Activated CD4-positive, alpha-beta T cell treated with anti-CD3 and anti-CD28 coated beads for 36 hours (primary cell): ENCODE measurements at places on chromosomes 13 and 19.

- DNase-seq, result no peak
Observed at GRCh38 chr13:73665261-73665660, 468.9 kb downstream of the KLF12 start.

DNA sequence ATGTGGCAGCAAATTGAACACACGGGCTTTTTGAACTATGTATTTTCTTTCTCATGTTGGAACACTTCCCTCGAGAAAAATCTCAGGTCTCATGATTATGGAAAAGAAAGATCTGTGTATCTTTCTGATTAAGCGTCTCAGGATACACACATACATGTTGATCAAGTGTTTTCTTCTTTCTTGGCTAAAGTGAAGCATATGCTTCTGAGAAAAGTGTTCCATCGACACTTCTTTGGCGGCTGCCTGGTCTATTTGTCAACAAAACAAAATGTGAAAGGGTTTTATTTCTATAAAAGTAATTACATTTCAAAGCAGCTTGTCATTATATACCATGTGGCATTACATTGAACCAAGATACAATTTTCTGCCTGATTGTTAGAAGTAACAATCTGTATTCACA lies 157.5 kb downstream of the DLEU7 start:
- no peak for DNase-seq

GRCh38 chr13:22080832-22081231 lies 410.0 kb downstream of the FGF9 start:
- no peak for DNase-seq

DNA sequence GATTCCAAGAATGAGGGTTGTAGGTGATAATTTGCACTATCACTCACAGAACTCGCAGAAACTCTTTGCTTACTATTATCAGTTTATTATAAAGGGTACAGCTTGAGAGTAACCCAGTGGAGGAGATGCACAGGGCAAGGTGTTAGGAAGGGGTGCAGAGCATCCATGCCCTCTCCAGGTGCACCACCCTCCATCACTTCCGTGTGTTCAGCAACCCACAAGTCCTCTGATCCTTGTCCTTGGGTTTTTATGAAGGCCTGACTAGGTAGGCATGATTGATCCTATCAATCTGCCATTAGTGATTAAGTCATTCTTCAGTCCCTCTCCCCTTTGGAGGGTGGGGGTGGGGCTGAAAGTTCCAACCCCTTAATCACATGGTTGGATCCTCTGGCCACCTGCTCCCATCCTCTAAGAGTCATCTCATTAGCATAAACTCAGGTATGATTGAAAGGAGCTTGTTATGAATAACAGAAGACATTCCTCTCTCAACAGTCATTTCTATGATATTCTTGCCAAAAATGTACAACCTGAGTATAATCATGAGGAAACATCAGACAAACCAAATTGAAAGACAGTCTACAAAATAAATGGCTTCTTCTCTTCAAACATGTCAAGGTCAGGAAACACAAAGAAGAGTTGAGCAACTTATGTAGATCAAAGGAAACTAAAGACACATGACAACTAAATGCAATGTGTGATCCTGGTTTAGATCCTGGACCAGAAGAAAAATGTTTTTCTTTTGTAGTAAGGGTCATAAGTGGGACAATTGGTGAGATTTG lies 225.4 kb downstream of the PCCA start:
- DNase-seq, result no peak

- DNase-seq, result no peak
Observed at GRCh38 chr19:56133858-56134653, 7.0 kb upstream of the ZNF444 start.

DNA sequence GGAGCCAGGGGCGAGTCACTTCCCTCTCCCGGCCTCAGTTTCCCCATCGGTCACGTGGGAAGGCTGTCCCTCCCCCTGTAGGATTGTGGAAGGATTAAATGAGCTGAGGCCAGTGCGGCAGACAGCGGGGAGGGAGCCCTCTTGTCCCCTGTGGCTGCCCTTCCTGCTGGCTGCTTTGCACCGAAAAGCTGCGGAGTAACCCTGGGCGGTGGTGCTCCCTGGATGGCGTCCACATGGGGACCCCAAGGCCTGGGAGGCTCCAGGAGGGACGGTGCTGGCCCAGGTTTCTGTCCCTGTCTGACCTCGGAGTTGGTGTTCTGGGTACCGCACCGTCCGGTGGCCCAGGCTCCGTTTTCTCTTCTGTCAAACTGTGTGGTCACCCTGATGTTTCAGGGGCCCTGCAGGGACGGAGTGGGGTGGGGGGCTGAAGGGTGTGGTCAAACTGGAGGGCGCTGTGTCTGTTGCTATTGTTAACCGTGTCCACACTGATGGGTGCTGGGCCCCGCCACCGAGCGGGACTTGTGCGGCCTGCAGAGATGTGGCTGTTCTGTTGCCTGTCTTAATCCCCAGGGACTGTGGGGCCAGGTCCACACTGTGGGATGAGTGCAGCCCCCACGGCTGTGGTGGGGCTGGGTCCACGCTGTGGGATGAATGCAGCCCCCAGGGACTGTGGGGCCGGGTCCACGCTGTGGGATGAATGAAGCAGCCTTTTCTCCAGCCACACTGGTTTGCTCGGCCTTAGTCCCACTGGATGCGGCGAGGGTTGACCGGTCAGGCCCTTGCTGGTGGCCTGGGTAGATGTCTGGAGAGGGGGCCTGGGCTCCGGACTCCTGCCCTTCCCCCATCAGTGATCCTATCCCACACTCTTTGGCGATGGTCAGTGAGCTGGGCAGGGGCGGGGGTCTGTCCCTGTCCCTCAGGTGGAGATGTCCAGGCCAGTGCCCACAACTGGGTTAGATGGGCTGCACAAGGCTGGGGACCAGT lies 6.9 kb downstream of the GNA11 start:
- DNase-seq, result no peak

DNA sequence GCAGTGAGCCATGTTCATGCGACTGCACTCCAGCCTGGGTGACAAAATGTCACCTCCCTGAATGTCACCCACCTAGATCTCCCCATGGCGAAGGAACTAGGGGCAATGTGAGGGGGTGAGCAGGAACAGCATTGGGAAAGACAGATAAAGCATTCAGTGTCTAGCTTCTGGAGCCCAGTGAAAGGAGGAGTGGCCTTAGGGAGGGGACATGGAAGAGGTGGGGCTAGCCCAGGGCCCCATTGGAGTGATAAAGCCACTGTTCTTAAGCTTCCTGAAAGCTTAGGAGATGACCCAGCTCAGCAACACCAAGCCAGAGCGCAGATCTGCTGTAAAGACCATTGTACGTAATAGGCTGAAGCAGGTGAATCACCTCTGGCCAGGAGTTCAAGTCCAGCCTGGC lies 13.0 kb upstream of the KCNN1 start:
- no peak for DNase-seq
